ENCODE measurements at places on chromosomes 1 and 21.

- DNase-seq, result no peak
Observed at GRCh38 chr1:197144570-197145325, 1.7 kb downstream of the ASPM start.

GRCh38 chr1:242011894-242012660, 13.2 kb upstream of the MAP1LC3C start:
- no peak for DNase-seq

DNA sequence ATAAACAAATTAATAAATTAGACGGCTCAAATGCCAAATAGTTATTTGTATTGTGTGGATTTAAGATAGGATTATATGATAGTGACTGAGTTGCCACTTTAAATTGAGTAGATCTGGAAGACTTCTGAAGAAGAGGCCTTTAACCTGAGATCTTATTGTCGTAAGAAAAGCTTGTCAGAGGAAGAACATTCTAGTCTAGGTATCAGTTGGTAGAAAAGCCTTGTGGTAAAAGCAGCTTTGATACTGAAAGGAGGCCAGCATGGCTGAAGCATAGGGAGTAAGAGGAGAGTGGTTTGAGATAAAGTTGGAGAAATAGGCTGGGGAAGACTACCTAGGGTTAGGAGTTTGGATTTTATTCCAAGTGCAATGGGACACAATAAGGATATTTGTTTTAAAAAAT, 29.1 kb downstream of the SLC30A7 start:
- DNase-seq, result no peak

DNA sequence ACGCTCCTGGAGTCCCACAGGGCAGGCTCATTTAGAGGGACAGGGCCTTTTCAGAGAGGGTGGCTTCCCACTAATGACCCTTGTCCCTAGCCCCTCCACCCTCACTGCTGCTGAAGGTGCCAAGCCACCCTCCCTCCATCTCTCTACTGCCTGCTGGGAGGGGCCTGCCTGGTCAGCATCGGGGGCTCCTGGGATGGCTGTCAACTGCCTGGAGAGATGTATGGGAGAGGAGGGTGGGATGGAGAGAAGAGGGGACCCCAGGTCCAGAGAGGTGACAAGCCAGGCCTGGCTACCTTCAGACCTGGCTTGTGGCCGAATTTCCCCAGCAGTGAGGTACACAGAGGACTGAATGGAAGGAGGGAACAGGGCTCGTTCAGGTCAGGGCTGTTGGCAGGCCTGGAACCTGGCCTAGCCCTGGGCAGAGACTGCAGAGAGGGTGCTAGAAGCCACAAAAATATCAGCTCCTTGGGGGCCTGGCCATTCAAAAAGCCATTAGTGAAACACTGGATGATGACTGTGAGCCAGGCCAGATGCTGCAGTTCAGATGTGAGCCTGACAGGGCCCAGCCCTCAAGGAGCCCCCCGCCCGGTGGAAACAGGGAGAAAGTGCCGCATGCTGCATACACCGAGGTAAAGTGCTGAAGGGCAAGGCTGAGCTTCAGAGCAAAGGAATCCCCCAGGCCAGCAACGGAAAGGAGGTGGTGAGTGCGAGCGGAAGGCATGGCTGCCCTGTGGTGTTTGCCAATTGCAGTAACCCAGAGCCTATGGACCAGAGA, 20.0 kb downstream of the MMEL1 start:
- DNase-seq, result no peak

GRCh38 chr1:7234471-7234755, 449.2 kb downstream of the CAMTA1 start:
- DNase-seq, result no peak

DNA sequence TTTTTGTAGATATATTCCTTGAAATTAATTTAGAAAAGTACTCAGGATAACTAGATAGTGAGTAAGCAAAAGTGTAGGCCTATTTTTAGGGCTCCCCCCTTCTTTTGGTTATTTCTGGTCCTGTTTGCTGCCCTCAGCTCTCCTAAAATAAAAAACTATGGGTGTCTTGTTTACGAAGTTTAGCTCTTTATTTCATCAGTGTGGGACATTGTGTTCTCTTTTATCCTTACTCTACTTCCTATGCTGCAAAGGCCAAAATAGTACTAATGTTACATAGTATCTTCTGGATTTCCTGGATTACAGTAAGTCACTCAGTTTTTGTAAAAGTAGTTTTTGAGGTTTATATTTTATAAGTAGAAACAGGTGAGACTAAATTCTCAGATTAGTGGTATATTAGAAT, 15.4 kb downstream of the CEP350 start:
- DNase-seq, result no peak

DNA sequence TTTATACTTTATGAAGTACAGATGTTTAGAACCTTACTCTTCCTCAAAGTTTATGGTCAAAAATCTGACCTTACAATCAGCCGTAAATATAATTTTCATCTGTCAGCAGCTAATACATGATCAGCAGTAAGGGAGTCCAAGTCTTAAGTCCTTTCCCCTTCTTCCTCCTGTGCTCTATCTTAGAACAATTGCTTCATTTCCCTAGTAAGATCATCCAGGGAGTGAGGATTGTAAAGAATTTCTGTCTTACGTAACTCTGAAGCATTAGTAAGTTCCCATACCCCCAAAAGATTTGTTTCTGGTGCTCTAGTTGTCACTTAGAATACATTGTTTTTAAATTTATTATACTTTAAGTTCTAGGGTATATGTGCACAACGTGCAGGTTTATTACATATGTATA, 2.1 kb downstream of the SETDB1 start:
- no peak for DNase-seq

DNA sequence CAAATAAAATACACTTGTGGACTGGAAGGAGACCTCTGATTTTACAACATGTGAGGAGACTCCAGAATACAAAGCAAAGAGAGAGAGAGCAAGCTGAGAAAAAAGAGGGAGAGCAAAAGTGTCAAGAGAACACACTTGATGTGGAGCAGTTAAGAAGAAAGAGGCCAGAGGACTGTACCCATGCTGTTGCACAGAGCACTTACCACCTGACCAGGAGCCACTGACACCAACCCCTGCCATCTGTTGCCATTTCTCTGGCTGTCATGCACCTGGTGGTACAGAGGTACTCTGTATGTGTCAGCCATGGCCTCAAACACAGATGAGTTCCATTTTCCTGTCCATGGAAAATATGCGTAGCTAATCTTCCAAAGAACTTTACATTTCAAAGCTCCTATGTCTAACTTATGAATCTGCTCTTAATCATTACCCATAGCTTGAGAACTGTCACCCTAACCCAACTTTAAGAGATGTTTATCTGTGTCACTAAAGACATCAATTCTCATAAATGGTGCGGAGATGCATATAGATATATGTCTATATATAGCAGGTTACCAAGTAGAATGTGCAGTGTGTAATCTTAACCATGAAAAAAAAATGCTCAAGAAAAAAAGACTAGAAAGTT, 32.8 kb upstream of the ABCD3 start:
- DNase-seq, result no peak

- no peak for DNase-seq
Observed at GRCh38 chr21:19440792-19441655, 1037.4 kb upstream of the TMPRSS15 start.

DNA sequence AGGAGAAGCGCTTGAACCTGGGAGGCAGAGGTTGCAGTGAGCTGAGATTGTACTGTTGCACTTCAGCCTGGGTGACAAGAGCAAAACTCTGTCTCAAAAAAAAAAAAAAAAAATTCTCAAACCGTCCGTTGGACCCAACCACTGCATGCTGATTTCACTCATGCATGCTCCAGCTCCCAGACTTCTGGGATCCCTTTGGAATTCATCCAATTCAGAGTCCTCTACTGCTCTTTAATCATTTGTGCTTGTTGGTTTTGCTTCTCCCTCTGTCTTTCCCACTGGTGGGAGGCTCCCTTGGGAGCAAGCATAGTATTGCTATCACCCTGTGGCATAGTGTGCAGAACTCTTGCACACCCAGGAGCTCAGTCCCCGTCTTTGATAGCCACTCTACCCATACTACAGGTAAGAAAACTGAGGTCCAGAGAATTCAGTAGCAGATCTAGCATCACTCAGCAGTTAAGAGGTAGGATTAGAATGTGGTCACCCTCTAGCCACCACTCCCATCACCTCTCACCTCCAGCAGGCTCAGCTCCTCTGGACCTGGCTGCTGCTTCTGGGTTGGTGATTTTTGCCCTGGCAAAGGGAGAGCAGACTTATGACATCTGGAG, 3.1 kb upstream of the LMNA start:
- DNase-seq, result no peak

DNA sequence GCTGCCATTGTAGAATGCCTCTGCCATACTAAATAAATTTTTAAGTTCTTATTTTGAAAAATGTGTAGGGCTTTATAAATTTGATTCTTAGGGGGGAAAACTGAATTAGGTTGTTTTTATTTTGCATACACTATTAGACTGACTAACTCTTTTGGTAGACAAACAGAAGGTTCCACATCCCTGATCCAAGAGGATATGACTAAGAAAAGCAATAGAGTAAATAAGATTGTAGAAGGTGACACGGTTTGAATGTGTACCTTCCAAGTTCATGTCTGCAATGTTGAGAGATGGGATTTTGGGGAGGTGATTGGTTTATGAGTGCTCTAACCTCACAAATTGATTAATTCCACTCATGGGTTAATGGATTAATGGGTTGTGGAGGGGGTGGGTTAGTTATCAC, 127.9 kb downstream of the GLUL start:
- no peak for DNase-seq

GRCh38 chr21:36452281-36452825, 27.6 kb downstream of the CLDN14 start:
- no peak for DNase-seq

DNA sequence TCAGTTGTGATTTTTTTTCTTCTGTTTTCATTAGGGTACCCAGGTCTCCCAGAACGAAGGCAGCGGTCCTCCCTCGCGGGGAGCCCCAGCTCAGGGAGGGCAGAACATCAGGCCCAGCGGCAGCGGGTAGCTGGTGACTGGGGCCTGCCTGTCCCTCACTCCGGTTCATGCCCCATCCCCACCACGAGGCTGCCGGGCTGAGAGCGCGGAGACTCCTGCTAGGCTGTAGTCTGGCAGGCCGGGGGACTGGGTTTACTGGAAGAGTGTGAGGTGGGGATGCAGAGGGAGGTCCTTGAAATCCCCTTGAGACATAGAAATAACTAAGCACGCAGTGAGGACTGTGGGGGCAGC, 10.5 kb downstream of the BRINP2 start:
- DNase-seq, result no peak
